Stimulated activated memory B cell treated with anti-CD40 and anti-IgM and Interleukin-4, amounts not matched to agents 10 μg/mL and 1 μg/mL and 100 μg/mL, for 72 hours (primary cell): ENCODE measurements at places on chromosomes 16 and 17.

DNA sequence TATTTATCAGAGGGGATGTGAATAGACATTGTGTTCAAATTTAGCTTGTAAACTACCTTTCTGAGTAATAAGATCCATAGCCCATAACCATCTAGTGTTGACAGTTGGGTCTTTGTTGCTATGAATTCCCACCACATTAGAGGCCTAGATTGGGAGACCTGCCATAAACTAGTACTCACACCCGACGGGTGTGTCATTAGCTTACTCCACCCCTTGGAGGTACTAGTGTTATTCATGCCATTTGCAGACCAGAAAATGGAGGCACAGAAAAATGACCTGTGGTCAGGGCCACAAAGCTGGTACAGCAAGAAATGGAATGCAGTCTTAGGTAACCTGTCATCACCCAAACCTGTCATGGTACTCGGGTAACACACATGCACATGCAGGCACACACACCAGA lies 41.3 kb upstream of the BCAR1 start:
- ATAC-seq = no peak

DNA sequence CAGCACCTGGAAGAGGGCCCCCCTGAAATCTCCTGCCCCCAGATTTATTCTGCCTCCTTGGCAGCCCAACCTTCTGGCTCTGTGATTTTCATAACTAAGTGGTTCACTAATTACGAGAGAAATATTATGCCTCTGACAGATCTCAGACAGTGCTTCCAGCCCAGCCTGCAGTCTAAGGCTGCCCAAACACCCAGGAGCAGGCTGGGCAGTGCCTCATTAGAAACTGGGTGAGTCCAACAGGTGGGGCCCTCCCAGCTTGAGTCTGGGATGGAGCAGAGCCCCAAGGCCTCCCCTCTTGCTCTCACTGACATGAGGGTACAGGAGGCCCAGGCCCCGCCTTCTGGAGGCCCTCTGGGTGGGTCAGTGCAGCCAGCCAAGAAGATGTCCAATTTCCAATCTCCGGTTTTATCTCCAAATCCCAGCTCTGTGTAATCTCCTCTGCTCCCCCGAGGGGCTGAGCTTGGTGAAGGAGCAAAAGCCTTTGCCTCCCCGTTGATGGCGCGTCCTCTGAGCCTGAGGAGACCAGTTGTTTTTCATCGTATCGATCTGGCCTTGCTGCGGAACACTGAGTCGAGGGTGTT lies 20.1 kb upstream of the ABCC3 start:
- ATAC-seq = no peak

GRCh38 chr17:50799582-50799981 lies 32.3 kb upstream of the ANKRD40CL start:
- no peak for ATAC-seq

GRCh38 chr16:73432850-73433730 lies 385.2 kb upstream of the ZFHX3 start:
- ATAC-seq = no peak

DNA sequence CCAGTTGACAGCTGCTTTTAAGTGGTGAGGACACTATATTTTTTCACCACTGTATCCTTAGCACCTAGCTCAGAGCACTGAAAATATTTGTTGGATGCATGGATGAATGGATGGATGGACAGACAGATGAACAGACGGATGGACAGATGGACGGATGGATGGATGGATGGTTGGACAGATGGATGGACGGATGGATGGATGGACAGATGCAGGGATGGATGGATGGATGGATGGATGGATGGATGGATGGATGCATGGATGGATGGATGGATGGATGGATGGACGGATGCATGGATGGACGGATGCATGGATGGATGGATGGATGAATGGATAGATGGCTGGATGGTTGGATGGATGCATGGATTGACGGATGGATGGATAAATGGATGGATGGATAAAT lies 12.4 kb upstream of the SLC5A11 start:
- ATAC-seq = no peak

GRCh38 chr17:5249615-5250014 lies 15.0 kb upstream of the SCIMP start:
- ATAC-seq = peak; percentile 74

DNA sequence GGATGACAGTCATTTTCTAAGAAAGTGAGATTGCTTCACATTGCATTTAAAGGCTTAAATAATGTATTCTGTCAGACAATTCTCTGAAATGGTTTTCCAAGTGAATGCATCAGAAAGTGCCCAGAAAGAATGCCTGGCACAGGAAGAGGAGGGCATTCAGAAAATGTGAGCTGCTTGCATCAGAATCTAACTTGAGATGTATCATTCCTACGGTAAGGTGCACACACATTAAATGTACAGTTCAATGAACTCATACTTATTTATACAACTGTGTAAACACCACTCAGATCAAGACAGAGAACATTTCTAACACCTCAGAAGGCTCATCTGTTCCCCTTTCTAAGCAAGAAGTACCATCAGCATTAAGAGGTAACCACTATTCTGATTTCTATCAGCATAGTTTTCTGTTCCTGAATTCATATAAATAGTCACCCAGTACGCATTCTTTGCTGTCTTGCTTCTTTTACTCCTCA lies 638.0 kb downstream of the MAF start:
- peak; percentile 96 for ATAC-seq

GRCh38 chr16:11342021-11342855 lies 3.0 kb upstream of the RMI2 start:
- no peak for ATAC-seq

- ATAC-seq = no peak
Measured at GRCh38 chr16:75566758-75567255, 628 bp downstream of the GABARAPL2 start.

- no peak for ATAC-seq
Measured at GRCh38 chr17:77734371-77735080, 224.0 kb upstream of the TNRC6C start.

DNA sequence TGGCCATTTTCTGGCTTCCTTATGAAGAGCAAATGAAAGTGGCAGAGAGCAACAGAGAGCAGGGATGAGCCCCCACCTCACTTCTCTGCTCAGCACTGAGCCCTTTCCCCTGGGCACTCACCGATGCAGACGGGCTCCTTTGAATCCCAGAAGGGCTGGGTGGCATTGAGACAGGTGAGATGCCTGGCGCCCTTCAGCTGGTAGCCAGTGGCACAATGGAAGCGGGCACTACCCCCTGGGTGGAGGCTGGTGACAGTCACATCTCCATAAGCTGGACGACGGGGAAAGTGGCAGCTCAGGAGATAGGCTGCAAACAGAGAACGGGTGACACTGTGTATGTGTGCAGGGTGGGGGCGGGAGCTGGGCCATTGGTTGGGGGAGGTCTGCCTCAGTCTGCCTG lies 12.5 kb upstream of the PHF12 start:
- no peak for ATAC-seq

GRCh38 chr17:6429266-6429665 lies 5.7 kb downstream of the AIPL1 start:
- ATAC-seq = no peak

- no peak for ATAC-seq
Measured at GRCh38 chr16:58937661-58938060, 203.5 kb upstream of the GOT2 start.
